ENCODE measurements at places on chromosomes 16 and 17.

DNA sequence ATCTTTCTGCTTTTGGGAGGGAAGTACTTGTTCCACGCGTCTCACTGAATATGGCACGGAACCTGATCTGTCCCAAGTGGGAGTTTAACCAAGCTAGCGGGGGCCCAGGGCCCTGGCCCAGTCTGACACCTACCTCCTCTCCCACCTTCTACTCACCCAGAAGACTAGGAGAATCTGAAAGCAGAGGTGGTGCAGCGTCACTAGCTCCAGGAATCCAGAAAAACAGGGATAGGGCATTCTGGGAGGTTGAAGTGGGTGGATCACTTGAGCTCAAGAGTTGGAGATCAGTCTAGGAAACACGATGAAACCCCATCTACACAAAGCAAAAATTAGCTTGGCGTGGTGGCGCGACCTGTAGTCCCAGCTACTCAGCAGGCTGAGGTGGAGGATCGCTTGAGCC is 163.5 kb upstream of the ZNF267 start:
- no peak for DNase-seq

DNA sequence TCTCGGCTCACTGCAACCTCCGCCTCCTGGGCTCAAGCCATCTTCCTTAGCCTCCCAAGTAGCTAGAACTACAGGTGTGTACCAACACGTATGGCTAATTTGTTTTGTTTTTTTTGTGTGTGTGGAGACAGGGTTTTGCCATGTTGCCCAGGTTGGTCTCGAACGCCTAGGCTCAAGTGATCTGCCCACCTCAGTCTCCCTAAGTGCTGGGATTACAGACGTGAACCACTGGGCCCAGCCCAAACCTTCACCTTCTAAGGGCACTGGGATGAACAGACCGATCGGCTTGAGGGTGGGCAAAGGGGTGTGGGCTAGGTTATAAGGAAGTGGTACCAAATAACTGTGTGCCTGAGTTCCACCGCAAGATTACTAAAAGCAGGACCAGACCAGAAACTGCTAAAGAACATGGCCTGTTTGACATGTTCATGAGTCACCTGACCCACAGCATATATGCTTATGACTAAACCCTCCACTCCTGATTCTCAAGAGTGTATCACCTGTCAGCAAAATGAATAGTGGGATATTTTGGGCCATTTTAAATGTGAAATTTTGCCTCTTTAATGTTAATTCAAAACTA is 8.1 kb downstream of the TMEM97 start:
- DNase-seq, result peak; percentile 19

- DNase-seq, result no peak
Measured at GRCh38 chr16:31875928-31876547, 2.4 kb downstream of the ZNF267 start.

DNA sequence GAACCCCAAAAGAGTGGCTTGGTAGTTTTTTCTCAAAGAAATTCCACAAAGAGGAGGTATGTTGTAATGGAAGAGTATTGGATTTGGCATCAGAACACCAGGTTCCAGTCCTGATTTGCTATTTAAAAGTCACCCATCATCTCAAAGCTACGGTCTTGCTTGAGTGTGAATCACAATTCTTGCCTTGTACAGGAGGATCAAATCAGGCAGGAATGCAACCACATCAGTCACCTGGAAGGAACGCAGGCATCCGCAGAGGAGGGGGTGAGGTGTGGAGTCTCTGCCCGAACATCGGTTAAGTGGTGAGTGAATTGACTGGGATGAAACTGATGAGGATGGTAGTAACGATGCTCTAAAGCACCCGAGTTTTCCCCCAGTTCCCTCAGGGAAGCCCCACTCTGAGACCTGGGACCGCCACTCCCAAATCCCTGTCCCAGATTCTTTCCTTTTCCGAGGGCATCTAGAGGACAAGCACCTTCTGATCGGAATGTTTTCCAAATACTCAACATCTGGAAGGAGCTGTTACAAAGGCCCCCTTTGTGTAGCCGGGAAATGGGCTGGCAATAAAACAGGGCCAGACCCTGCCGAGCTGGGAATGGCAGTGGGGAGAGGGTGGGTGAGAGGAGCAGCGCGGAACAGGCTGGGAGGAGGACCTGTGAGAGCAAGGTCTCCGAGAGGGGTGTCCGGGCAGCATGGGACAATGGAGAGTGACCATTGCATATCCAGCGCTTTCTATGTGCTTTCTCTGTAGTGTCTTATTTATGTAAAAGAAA is 469.6 kb downstream of the SLC39A11 start:
- DNase-seq, result no peak

GRCh38 chr16:1305823-1306222 is 3.6 kb upstream of the UBE2I start:
- no peak for DNase-seq

- DNase-seq, result peak; percentile 83
Measured at GRCh38 chr16:66947302-66948065, 12.2 kb downstream of the CES2 start.
